Thyroid gland (tissue), 4 donors: ENCODE measurements at places on chromosomes 1 and 21.

- H3K4me1 ChIP-seq, result peaks cover 5% of the 10 kb centered on the region
- H3K36me3 ChIP-seq, result no peaks in the 10 kb centered on the region
- no peak for DNase-seq
- no peak overlapping the region for H3K27ac ChIP-seq
- H3K4me3 ChIP-seq, result no peak overlapping the region
- H3K27me3 ChIP-seq, result no peaks in the 10 kb centered on the region
These were observed 101.7 kb downstream of the RIPK4 start for GRCh38 chr21:41664881-41665765.

GRCh38 chr1:245656189-245656717, 501.5 kb downstream of the KIF26B start:
- H3K4me1 ChIP-seq, result no peaks in the 10 kb centered on the region
- H3K4me3 ChIP-seq, result no peak overlapping the region
- DNase-seq, result no peak
- no peaks in the 10 kb centered on the region for H3K36me3 ChIP-seq
- no peaks in the 10 kb centered on the region for H3K27me3 ChIP-seq

DNA sequence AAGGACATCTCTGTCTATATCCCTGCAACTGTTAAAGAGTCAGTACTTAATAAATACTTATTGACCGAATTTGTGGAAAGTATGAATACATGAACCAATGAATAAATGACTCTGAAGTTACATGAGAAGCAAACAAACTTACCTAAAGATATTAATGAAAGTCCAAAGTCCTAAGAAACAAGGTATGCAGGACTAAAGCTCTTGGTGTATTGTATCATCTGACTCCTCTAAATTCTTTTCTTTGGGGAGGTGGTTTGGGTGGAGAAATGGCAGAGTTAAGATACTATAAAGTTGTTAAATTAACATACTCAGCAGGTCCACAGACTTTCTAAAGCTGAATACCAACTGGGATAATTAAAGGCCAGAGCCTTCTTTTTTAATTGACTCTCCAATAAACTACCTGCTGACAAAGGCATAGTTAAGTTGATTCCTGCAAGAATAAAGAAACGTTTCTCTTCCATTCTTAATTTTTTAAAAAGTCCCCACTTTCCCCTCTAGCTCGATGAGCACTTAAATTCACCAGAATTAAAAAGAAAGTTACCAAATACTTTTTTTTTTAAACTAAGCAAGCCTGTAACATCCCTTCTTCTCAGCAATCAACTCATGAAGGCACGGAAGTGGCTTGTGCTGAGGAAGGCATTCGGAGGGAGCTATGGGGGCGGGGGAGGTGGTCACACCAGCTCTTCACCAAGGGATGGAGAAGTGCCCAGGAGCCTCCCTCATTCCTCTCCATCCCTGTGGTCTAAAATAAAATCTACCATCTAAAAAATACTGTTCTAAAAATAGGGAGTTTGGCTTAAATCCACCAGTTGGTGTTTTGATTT, 61.1 kb downstream of the GADD45A start:
- peak; percentile 39 for DNase-seq
- peak overlapping the region; percentile 95 for H3K27ac ChIP-seq
- H3K4me1 ChIP-seq, result peaks cover 70% of the 10 kb centered on the region
- no peaks in the 10 kb centered on the region for H3K27me3 ChIP-seq
- H3K36me3 ChIP-seq, result no peaks in the 10 kb centered on the region

- no peaks in the 10 kb centered on the region for H3K27me3 ChIP-seq
- H3K4me3 ChIP-seq, result no peak overlapping the region
- H3K27ac ChIP-seq, result no peak overlapping the region
- no peaks in the 10 kb centered on the region for H3K36me3 ChIP-seq
- H3K4me1 ChIP-seq, result peaks cover 18% of the 10 kb centered on the region
These were observed 38.7 kb upstream of the COL6A2 start for GRCh38 chr21:46059195-46059594.
